CD4-positive, alpha-beta T cell treated with Interleukin-4 for 4 hours (primary cell): ENCODE measurements at places on chromosomes 6 and 20.

GRCh38 chr20:60132827-60133670 is 174.8 kb downstream of the CDH26 start:
- no peak for DNase-seq

DNA sequence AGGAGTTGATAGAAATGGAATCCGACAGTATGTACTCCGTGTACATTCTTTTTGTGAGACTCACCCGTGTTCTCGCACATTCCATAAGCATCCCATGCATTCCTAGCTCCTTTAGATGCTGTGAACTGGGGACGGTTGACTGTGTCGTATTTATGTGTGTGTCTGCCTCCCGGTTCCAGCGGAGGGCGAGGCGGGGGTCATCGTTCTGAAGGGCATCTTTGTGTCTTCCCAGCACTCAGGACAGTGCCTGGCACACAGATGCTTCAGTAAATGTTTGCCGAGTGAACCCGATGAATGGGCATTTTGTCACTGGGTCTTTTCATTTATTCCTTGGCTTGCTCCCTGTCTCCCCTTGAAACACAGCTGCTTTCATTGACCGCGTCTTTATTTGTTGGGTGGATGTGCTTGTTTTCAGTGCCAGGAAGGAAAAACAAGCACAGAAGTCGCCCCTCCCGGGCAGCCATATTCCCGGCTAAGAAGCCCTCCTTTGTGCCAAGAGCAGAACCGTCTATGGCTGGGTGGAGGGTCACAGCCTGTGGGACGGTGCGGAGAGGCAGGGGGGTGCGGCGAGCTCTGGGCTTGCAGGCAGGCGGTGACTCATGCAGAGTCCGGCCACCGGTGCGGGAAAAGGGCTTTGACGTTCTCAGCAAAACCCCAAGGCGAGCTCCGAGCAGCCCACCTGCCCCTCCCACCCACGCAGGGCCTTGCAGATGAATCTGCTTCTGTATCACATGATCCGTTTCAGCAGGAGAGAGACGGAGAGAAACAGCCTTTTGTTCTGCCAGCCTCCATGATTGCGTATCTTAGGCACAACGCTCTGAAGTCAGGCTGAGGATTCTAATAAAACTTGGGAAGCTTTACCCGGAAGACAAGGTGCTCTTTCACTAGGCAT is 11.2 kb upstream of the PSMG4 start:
- no peak for DNase-seq

DNA sequence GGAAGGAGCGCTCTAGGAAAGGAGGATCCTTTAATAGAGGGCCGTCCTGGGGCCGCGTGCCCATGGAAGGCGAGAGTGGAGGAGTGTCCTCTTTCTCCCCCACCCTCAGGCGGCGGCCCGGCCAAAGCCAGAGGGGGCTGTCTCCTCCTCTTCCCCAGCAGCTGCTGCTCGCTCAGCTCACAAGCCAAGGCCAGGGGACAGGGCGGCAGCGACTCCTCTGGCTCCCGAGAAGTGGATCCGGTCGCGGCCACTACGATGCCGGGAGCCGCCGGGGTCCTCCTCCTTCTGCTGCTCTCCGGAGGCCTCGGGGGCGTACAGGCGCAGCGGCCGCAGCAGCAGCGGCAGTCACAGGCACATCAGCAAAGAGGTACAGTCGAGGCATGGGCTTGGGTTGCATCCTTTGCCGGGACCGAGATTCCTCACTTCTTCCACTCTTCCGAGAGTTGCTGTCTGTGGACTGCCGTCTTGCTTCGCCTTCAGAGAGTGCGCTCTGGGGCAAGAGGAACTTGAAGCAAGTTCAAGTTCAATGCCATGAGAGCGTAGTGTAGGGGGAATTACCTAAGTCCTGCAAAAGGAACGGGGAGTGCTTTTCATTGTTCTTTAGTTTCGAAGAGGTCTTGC is at the start of gene LAMA2:
Gene LAMA2, plus strand, starts transcription at position 148 of the 621 bp plus-strand sequence. Its CDS starts 108 bp downstream, at position 256.
- DNase-seq, result no peak

- no peak for DNase-seq
Measured at GRCh38 chr20:19083136-19083621, 129.3 kb upstream of the SLC24A3 start.
